Activated CD4-positive, alpha-beta T cell treated with anti-CD3 and anti-CD28 coated beads for 24 hours (primary cell): ENCODE measurements at places on chromosomes 16 and 17.

- DNase-seq: no peak
Measured at GRCh38 chr17:78110363-78111015, 18.1 kb downstream of the TMC6 start.

DNA sequence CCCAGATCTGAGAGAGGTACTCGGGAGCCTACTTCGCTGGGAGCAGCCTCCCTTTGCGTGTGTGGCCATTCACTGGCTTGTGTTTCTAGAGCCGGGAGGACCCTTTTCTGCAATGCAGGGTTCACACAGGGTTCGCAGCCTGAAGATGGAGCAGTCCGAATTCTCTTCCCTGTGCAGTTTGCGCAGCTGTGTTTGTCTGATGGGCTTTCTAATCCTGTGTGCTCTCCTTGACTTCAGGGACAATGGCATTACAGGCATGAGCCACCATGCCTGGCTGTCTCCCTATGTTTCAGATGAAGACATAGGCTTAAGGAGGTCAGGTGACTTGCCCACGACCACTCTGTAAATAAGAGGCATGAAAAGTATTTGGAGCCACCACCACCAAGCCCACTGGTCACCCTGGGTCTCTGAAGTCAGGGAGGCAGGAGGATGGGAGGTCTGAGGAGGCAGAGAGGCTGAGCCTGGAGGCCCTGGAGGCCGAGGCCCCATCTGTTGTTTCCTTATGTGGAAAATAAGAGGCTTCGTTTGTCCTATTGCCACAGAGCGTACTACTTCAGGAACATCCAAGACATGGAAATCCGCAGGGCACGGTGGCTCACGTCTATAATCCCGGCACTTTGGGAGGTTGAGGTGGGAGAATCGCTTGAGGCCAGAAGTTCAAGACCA lies 5.0 kb upstream of the STH start:
- DNase-seq: no peak

DNA sequence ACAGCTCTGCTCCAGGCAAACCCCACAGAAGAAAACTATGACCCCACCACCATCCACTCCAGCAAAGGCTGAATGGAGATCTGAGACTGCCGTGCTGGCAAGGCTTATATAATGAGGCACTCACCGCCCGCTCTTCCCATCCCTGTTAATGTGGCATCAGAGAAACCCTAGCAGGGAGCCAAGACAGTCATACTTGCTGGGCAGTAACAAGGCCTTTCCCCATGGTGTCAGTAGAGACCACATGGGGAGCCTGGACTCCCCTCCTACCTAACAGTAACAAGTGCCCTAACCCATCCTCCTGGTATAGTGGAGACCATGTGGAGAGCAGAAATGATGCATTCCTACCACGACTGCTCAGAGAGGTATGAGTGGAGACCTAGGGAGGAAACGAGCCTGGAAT lies 235.2 kb downstream of the C16orf78 start:
- DNase-seq: no peak

DNA sequence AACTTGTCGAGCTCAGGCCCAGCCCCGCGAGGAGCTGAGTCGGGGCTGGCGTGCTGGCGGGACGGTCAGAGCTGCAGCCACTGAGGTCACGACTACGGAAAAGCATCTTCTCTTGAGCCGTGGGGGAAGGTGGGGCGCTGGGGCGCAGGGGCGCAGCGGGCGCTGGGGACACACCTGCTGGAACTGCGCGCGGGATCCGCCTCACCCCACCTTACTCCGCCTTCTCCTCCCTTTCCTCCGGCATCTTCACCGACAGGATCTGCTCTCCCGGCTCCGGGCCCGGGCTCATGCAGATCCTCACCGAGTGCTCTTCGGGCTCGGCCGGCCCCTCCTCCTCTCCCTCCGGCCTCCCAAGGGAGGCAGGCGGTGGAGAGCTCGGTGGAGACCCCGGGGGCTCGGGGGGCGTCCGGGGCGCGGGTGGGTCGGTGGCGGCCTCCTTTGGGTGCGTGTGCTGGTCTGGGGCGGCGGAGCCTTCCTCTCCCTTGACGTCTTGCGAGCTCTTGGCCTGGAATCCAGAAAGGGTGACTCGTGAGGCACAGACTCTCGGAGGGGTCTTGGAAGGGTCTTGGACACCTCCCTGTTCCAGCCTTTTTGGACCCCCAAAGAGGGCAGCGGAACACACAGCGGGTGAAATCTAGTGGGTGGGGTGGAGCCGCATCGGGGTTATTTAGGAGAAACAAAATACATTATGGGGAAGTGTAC lies 81.8 kb upstream of the KIFC3 start:
- no peak for DNase-seq

GRCh38 chr16:53620476-53620875 lies 83.2 kb downstream of the RPGRIP1L start:
- DNase-seq: no peak

GRCh38 chr17:1190751-1191331 lies 11.1 kb upstream of the ABR start:
- no peak for DNase-seq

GRCh38 chr17:1109606-1110540 lies 69.9 kb downstream of the ABR start:
- DNase-seq: no peak

GRCh38 chr17:13475574-13476223 lies 126.0 kb downstream of the HS3ST3A1 start:
- no peak for DNase-seq

DNA sequence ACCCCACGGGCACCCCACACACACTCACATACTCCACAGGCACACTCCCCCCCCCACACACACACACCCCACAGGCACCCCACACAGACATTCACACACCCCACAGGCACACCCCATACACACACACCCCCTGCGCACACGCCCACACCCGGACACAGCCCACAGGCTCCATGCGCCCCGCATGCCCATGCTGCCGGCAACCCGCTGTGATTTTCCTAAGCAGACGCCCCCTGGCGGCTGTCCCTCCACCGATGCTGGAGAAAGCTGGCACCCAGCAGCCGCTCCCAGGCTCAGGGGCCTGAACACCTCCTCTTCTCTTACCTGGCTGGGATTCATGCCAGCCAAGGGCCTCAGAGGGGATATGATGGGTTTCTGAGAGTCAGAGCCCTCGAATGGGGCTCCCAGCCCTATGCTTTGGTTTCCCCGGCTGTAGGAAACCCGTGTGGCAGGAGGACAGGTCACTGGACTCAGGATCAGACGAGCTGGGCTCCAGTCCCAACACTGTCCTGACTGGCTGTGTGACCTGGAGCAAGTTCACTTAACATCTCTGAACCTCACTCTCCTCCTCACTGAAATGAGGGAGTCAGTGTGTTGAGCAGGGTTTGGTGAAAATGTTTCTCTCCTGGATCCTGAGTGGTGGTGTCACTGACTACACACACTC lies 19.6 kb upstream of the TNFRSF13B start:
- peak; percentile 73 for DNase-seq

GRCh38 chr17:8105957-8106398 lies 12.3 kb downstream of the ALOXE3 start:
- DNase-seq: no peak

DNA sequence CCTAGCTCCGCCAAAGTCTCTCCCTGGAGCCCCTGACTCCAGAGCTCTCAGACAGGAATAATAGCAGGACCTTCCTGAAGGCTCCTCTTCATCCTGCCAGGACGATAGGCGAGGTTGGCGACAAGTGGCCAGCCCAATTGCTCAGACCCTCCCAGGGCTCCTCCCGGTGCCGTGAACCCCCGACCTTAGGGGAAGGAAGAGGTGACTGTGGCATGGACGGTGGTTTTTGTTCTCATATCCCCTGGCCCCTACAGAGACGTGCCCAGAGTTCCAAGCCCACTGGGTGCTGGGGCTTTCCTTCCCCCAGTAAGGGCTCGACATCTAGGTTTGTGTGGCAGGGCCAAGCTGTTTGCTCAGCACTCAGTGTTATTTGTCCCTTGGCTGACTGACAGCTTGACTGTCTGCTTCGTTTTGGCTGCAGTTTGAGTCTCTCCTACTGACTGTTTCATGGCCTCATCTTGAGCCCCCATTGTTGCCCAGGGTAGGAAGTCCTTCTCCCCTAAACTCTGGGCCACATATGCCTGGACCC lies 4.6 kb upstream of the ADCY7 start:
- no peak for DNase-seq

DNA sequence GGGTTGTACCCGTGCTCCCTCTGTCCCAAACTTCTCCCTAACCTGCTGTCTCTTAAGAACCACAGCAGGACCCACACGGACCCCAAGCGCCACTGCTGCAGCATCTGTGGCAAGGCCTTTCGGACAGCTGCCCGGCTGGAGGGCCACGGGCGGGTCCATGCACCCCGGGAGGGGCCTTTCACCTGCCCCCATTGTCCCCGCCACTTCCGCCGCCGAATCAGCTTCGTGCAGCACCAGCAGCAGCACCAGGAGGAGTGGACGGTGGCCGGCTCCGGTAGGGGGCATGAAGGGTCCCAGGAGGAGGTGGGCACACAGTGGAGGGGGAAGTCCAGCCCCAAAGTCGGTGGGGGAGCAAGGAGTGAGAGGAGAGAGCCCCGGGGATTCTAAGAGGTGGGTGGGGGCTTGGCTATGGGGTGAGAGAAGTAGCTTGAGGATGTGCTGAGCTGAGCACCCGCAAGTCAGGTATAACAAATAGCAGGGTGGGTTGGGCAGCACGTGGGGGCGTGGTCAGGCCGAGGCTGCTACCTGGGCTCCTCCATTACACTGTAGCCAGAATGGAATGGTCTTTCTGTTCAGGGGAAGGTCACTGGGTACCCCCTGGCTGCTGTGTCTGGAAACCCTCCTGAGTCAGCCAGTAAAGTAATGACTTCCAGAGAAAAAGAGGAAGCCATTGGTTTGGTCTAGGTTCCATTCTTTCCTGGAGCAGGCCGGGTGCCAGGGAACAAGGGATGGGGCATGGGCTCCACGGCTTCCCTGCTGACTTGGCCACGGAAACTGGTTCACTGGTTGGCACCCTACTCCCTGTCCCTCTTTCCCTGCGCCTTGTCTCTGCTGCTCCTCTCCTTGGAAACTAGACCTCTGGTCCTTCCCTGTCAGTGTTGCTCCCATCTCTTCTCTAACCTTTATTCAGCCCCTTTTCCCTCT lies 7.1 kb downstream of the PRSS53 start:
- no peak for DNase-seq

GRCh38 chr17:70906808-70907207 lies 737.5 kb downstream of the KCNJ2 start:
- no peak for DNase-seq

DNA sequence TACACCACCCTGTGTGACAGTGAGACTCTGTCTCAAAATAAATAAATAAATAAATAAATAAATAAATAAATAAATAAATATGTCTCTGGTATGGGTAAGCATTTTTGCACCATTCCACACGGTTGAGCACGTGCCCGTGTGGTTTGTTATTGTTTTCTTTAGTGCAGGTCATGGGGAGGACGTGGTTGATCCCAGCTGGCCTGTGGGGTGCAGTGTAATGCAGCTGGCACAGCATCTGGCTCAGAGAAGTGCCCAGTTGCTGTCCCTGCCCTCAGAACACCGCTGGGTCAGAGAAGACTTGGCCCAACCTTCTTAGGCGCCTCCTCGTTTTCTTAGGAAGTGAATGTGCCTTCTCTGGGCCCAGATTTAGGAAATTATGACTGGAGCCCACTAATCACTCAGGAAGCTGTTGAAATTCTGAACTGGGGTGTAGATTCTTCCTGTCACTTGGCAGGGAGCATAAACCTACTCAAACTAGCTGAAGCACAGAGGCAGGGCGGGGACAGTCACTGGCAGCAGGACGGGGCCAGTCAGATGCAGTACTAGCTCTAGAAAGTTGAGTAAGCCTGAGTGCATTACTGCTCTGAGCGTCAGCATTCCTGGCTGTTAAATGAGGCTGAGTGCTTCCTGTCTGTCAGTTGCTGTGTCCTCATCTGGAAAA lies 85.9 kb downstream of the SNX29 start:
- DNase-seq: no peak

DNA sequence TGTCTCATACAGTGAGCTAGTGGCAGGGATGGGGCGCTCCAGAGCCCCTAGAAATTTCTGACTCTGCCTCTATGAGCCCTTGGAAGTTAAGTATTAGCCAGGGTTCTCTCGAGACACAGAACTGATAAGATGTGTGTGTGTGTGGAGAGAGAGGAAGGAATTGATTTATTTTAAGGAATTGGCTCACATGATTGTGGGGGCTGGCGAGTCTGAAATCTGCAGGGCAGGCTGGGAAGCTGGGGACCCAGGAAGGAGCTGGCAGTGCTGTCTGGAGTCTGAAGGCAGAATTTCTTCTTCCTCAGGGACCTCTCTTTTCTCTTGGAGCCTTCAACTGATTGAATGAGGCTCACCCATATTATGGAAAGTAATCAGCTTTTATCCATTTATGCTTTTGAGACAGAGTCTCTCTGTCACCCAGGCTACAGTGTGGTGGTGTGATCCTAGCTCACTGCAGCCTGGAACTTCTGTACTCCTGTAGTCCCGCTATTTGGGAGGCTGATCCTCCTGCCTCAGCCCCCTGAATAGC lies 16.8 kb downstream of the LRRC75A start:
- DNase-seq: no peak

GRCh38 chr17:75845933-75846691 lies 1.9 kb upstream of the UNC13D start:
- DNase-seq: no peak
